GM12891 (cell line): ENCODE measurements at places on chromosomes 16 and 17.

GRCh38 chr17:62819511-62820221 lies 11.6 kb upstream of the MARCHF10 start:
- no peak for DNase-seq

GRCh38 chr17:12415031-12415430 lies 250.7 kb upstream of the MYOCD start:
- DNase-seq, result no peak

GRCh38 chr17:59349178-59349577 lies 17.7 kb downstream of the YPEL2 start:
- no peak for DNase-seq

- DNase-seq, result peak; percentile 17
These were observed 149.2 kb downstream of the MAF start for GRCh38 chr16:79451196-79451816.

DNA sequence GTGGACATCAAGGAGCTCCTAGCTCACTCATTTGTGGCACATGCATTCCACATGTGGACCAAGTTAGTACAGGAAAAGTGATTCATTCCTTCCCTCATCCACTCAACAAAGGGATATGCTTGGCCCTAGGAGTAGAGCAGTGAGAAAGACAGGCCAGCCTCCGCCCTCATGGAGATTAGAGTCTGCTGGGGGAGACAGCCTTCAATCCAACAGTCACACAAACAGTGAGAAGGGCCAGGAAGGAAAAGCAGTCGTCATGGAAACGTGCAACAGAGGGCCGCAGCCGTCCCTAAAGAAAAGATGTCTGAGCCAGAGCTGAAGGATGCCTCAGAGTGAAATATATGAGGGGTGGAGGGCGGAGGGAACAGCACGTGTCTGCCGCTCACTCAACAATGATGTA lies 109.9 kb downstream of the VPS53 start:
- no peak for DNase-seq

DNA sequence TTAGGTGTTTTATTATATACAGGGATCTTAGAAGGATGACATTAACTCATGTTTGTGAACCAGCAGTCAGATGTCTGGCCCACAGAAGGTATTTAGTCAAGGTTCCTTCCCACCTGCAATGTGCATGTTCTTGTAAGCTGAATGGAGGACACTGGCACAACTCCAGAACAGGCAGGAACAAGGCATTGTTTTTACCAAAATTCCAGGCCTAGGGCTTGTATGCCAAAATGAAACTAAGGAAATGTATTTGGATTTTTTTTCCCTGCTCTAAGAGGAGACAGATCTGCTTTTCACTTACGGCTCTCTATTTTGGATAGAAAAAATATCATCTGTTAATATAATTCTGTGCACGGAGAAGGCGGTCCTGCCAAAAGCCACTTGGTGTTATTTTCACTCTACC lies 312.5 kb downstream of the GRIN2A start:
- DNase-seq, result no peak

DNA sequence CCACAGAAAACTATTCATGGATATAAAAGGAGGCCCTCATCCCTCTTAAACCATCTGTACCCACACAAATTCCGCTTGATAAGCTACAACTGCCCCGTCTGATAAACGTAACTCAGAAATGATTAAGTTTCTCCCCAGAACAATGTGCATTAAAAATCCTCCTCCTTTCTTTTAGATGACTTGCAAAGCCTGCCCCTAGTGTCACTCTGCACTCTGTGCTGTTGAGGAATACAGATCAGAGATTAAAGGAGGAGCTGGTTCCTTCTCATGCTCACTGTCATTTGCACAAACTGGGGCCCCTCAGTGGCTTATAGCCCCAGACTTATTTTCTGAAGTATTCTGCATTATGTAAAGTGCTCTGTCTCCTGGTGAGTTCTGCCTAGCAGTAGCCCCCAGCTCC lies 33.3 kb downstream of the CDRT15 start:
- no peak for DNase-seq

- no peak for DNase-seq
These were observed 29.7 kb downstream of the KATNB1 start for GRCh38 chr16:57765160-57765728.

GRCh38 chr16:70302745-70303144 lies 3.8 kb downstream of the DDX19B start:
- DNase-seq, result no peak

DNA sequence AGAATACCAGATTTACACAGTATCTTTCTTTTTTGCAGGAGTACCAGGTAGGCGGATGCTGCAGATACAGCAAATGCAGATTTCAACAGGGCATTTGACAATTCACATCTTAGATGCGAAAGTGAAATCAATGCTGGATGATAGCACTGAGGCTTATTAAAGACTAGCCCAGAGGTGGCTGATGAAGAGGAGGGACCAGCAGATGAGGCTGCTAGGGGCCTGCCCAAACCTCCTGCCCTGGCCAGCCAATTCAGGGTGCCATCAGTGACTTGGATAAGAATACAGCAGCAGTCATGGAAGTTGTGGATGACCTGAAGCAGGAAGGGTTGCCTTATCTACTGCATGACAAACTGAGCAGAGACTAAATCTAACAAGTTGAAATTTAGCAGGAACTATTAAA lies 1.5 kb upstream of the DYNC1LI2 start:
- DNase-seq, result no peak

- no peak for DNase-seq
These were observed 81.8 kb downstream of the VAT1L start for GRCh38 chr16:77869997-77870813.

DNA sequence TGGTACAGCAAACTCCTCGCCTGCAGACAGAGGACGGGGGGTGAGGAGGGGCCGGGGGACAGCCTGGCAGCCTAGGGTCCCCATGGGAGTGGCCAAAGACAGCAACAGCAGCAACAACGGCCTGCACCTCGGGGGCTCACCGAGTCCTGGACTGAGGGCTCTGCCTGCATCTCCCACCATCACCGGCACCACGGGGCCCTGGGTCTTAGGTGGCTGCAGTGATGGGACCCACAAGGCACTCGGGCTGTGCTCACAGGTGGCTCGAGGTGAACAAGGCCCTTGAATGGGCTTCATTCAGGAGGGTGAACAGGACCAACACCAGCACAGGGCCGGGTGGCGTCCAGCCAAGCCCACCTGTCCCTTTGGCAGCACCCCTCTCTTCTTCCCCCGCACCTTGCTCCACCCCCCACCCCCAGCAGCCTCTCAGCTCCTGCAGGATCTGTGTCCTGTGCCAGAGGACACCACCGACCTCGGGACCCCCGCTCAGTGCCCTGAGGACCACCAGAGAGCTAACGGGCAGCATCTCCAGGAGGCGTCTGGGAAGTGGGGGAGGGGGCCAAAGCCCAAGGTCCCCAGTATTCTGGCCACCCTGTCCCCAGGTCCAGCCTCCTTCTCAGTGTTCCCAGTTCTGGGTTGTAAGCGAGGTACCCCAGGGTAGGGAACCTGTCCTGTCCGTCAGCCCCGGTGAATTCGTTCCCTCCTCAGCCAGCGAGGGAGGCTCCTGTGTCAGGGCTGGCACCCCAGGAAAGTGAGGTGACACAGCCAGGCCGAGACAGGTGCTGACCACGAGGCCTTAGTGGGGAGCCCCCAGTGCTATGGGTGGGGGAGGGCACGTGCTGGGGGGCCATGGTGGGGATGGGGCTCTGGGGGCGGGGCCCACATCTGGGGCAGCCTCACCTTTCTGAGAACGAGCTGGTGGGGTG lies 94.3 kb downstream of the TBC1D16 start:
- no peak for DNase-seq

GRCh38 chr16:50192386-50193050 lies 39.4 kb downstream of the TENT4B start:
- no peak for DNase-seq

- DNase-seq, result no peak
These were observed 1.2 kb upstream of the LMF1 start for GRCh38 chr16:971981-972315.

GRCh38 chr16:58338205-58338604 lies 43.4 kb upstream of the PRSS54 start:
- DNase-seq, result no peak

DNA sequence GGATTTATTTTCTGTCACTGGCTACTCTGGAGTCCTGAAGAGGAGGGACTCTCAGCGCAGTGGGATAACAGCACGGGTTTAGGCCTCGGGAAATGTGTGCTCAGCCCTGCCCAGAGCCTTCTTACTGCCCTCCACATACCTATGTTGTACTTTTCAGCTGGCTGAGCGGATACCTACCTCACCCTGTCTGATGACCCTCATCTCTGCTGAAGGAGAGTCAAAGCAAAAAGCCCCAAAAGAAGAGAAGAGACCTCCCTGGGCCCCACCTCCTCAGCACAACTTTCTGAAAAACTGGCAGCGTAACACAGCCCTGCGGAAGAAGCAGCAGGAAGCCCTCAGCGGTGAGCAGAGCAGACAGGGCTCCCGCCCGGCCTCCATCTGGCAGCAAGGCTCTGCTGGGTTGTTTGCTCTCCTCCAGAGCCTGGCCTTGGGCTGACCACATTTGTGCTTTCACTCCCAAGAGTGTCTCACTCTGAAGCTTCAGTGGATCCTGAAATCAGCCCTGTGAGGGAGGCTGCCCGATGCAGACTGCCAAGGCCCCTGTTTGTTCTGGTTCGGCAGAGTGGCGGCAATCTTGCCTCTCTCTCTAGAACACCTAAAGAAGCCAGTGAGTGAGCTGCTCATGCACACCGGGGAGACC lies 10.3 kb downstream of the MYCBPAP start:
- DNase-seq, result no peak

- no peak for DNase-seq
These were observed 26.0 kb downstream of the FA2H start for GRCh38 chr16:74748616-74749026.
